ENCODE measurements at places on chromosomes 13 and 19.
A peak's percentile ranks its signal among the peaks of the same experiment; 100 is the strongest.

GRCh38 chr13:51681037-51681678 lies 96.9 kb downstream of the WDFY2 start:
- no peak for DNase-seq

- no peak for DNase-seq
These were observed 38.0 kb downstream of the ADGRE1 start for GRCh38 chr19:6925386-6925785.

DNA sequence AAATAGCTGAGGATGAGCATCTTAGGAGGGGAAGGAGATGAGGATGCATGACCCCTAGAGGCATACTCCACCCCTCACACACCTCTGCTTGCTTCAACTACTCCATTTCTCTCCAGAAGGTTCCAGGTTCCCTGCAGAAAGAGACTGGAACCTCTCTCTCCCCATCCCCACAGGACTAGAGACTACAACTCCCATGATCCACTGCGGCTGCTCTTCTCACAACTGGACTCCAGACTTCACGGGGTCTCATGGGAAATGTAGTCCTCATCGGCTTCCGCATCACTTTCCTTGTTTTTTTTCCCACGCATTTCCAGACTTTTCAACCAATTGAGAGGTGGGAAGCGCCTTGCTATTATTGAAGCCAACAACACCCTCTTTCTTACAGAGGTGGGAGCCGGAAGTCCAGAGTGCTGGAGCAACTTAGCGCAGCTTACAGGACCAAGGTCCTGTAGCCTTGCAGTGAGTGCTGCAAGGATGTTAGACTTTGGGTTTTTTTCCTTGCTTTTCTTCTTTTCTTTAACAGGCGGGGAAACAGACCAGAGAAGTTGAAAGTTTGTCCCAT lies 13.9 kb upstream of the CACNG6 start:
- DNase-seq = peak; percentile 82

DNA sequence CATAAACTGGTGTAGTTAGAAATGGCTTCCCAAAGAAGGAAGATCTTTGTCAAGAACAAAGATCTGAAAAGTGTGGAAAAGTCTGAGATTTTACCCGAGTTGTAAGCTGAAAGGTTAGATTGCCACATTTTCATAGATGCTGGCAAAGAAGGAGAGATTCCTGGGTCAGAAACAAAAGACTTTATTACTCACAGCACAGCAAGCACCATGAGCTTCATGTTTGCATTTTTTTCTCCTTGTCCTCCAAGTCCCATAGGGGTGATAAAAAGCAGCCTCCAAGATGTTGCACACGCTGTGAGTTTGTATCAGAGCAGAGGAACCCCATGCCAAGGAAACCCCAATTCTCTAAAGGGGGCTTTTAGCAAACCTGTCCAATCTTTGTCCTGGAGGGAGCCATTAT lies 29.3 kb downstream of the MZT1 start:
- DNase-seq = no peak

DNA sequence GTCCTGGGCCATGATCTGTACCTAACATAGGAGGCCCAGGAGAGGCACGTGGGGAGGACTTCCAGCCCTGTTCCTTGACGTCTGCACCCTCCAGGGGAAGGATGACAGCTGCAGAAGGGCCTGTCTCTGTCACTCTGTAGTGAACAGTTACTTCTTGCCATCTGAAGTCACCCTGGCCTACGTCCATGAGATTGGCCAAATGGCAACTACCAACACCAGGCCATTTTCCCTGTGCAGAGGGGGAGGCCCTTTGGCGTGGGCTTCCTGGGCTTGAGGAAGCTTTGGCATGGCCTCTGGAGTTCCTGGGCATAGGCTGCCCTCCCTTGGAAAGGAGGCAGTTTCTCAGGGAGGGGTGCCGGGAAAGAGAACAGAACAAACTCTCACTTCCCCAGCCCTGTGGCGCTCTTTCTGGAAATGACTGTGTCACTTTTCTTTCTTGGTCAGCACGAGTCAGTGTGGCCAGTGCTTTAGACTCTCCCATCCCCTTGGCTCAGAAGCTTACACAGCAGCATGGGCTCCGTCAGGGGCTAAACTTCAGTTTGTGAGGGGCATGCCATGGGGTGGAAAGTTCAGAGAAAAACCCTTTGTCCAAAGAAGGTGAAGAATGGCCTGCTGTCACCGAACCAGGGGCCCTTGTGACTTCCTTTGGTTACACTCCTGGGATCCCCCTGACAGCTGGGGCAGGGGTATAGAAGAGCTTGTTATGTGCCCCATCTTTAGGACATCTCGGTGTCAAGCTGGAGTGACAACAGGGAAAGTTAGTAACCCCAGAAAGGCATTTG lies 5.3 kb downstream of the CARM1 start:
- peak; percentile 34 for DNase-seq

- no peak for DNase-seq
These were observed 15.5 kb upstream of the CABP5 start for GRCh38 chr19:48059331-48059730.

DNA sequence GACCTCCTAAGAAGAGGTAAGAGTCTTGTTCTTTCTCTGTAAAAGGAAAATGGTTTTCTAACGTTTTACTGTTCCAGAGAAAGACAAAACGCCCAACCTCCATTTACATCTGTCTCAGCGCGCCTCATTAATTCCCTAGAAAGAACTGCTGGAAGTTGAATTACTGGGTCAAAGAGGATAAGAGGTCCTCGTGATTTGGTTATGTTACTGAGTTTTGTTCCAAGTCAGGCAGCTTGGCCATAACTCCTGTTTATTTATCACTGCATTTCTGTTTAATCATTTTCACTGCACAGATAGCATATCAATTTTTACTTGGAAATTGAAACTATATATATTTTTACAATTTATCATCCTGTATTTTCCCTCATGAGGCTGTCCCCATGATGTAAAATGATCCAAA lies 112.9 kb upstream of the PEG3 start:
- no peak for DNase-seq

GRCh38 chr13:58704953-58705352 lies 1073.4 kb downstream of the PCDH17 start:
- no peak for DNase-seq

DNA sequence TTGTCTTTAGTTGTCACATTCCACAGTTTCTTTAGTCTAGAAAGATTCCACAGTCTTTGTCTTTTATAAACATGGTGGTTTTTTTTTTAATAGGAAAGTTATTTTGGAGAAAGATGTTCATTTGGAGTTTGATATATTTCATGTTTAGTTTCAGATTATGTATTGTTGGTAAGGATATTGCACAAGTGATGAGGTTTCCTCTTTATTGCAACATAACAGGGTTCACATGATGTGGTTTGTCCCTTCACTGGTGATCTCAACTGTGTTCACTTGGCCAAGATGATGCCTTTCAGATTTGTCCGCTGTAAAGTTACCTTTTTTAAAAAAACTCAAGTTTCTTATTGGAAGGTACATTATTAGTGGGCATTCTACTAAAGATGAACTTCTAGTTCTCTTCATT lies 3.2 kb downstream of the ZNF230 start:
- DNase-seq = no peak

GRCh38 chr13:39965309-39965708 lies 309.8 kb downstream of the COG6 start:
- no peak for DNase-seq

- no peak for DNase-seq
These were observed 110.3 kb downstream of the KDM4B start for GRCh38 chr19:5079071-5079774.

DNA sequence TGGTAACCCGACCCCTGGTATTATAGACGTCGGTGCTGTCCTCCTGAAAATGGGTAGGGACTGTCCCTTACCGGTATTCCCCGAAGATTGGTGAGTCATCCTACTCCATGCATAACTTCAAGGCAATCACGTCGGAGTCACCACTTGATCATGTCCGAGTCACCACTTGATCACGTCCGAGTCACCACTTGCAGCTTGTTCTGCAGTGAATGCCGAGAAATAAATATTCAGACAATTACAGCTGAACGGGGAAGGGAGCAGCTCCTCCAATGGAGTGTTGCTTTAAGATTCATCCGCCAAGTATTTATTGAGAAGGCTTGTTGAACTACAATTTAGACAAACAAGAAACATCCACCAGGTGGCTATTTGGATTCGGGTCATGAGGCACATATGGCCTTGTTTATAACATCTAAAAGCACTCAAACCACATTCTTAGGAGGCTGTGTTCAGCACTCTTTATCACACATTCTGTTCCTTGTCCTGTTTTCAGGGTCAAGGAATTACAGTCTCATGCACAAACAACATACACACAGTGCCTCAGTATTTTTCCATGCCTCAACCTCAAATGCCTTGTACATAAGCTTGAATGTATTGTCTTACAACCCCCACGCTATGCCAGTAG lies 43.1 kb downstream of the ZNF726 start:
- no peak for DNase-seq

DNA sequence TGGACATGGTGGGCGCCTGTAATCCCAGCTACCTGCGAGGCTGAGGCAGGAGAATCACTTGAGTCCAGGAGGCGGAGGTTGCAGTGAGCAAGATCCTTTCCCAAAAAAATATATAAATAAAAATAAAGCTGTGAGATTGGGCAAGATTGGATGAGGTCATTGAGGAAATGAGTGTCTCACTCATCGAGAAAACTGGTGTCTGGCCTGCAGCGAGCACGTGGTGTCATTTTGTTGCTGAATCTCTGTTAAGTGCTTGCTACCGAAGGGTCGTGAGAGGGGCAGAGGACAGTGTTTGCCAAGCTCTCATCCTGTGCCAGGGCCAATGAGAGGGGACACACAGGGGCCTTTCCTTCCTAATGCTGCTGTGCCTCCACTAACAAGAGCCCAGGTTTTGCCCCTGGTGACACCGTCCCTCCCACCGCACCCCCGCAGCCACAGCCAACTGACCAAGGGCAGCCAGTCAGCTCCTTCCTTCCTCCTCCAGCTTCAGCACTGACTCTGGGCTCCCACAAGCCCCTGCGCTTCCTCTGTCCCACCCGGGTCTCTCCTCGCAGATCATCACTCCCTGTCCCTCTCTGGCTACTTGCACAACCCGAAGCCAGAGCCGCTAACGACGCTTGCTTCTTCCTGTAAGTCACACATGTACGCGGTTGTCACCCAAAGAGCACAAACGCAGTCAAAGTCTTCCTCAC lies 3.2 kb downstream of the POLD1 start:
- DNase-seq = no peak

DNA sequence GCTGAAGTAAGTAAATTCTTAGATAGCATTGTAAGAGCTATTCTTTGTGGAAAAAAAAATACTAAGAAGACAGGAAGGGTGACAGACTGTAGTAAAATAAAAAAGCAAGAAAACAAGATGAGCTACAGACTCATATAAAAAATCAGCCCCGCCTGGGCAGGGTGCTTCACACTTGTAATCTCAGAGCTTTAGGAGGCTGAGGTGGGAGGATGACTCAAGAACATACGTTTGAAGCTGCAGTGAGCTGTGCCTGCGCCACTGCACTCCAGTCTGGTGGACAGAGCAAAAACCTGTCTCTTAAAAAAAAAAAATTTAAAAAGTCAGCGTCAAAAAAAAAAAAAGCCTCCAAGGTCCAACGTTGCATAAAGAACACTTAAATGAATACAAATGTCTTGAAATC lies 102.1 kb downstream of the VWA8 start:
- no peak for DNase-seq

DNA sequence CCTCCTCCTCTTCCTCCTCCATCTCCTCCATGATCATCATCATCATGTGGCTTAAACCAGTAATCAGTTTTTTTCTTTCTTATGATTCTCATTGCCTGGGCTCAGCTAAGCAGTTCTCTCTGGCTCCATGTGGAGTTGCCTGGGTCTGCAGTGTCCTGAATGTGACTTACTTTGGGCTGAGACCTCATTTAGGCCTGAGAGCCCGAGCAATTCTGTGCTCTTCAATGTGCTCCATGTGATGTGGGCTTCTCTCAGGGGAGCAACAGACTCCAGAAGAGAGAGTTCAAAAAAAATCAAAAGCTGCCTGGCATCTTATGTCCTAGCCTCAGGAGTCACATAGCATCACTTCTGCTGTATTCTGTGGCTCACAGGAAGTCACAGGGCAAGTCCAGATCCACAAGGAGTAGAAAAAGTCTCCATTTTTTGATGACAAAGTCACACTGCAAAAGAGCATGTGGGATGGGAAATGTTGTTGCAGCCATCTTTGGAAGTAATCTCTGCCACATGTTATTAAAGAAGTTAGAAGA lies 128.7 kb downstream of the MAB21L1 start:
- DNase-seq = no peak

- DNase-seq = no peak
These were observed 1142.4 kb upstream of the MIR17HG start for GRCh38 chr13:90205081-90205480.

DNA sequence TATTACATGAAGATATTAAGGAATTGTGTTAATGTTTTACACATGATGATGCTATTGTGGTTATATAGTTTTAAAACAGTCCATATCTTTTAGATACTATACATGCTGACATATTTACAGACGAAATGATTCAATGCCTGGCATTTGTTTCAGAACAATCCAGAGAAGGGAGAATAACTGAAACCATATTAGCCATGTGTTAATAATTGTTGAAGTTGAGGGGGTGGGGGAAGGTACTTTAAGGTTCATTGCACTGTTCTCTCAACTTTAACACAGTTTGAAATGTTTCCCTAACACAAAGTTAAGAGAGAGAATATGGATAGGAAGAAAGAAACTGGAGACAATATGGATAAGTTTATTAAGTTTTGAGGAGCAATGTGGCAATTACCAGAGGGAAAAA lies 5.8 kb downstream of the CRYL1 start:
- DNase-seq = no peak

DNA sequence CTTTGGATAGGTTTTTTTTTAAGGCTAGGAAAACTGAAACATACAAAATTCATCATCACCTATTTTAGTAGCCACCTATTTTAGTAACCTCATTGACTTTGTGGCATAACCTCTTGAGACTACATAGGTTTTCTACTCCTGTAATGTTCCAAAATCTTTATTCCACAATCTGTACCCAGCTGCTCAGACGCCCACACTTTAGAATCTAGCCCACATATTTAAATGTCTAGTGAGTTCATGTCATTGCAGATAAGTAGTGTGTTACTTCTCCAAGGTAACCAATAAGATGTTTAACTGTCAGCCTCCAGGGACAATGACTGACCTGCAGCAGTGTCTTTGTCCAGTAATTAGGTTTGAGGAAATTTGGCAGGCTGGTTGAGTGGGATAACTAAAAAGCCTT lies 330.2 kb downstream of the MZT1 start:
- DNase-seq = no peak

GRCh38 chr13:21043898-21044297 lies 17.5 kb downstream of the LATS2 start:
- no peak for DNase-seq

- no peak for DNase-seq
These were observed 65.6 kb upstream of the CEACAM8 start for GRCh38 chr19:42660353-42660752.

Data from lower leg skin (tissue), 4 donors.